Small intestine (tissue), 16 donors: ENCODE measurements at places on chromosomes 12 and 14.

DNA sequence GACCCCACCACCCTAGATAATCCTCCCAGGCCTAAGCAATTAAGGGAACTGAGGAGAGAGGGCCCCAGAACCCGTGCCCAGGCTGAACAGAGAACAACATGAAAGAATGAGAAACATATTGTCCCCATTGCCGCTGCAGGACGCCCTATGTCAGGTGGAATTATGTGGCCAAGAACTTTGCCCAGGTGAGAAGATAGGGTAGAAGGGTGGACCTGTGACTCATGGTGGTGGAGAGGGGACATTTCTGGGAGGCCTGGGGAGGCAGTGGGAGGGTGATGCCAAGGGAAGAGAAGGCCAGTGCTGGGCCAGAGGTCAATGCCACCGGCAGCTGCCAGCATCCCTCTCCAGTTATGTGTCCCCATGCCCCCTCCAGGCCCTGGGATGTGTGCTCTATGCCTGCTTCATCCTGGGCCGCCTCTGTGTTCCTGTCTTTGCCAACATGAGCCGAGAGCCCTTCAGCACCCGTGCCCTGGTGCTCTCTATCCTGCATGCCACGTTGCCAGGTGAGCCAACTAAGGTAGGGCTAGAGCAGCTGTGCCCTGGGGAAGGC is 15.5 kb downstream of the SOAT2 start:
- peak; percentile 66 for DNase-seq

DNA sequence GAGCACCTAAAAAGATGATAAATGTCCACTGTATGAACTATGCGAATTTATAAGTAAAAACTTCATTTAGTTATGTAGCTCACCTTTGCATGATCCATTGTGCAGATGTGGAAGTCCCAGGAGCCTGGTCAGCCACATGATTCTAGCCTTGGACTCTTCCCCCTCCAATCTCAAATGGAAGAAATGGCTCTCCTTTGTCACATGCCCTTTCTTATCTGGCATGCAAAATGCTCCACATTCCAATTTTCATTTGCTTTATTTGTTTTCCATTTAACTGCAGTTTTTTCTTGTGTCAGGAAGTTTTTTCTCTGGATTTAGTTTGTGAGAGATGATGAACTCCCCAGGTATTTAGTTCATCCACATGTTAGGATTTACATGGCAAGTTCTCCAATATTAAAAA is 73.8 kb downstream of the DYRK2 start:
- DNase-seq, result peak; percentile 11

DNA sequence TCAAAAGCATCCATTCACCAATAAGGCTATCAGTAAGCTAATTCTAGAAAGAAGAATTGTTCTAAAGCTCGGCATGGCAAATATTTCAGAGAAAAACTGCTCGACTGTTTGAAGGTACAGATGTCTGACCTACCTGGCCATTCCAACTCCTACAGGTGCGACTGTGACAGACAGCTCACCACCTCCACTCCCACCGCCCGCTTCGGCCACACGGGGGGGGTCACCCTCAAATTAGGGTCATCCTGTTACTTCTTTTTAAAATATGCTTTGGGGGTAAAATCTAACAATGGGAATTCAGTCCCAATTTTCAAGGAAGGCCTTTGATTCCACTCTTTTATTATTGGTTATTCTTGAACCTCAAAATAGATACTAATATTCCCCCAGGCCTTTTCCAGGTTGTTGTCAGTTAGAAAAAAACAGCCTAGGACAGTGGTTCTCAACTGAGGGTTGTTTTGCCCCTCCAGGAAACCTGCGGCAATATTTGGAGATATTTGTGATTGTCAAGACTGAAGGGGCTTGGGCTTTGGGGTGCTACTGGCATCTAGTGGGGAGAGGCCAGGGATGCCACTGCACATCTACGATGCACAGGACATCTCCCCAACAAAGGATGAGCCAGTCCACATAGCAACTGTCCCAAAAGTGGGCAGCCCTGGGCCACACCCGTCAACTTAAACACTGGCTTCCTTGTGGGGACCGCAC is 81.2 kb downstream of the BCL11B start:
- DNase-seq, result no peak

DNA sequence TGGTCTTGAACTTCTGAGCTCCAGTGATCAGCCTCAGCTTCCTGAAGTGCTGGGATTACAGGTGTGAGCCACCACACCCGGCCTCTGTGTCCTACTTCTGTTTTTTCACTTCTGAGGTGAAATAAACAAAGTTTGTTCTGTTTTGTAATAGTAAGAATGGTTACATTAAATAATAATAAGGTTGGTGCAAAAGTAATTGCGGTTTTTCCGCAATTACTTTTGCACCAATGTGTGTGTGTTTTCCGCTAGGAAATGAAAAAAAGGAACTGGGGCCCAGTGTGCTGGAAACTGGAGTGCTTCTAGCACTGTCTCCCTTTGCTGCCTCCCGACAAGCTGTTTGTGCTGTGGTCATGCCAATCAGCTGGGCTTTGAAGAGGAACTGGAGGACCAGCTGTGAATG is 140.9 kb downstream of the NTS start:
- DNase-seq, result no peak

- no peak for DNase-seq
These were observed 140.9 kb downstream of the ESRRB start for GRCh38 chr14:76516884-76517283.

DNA sequence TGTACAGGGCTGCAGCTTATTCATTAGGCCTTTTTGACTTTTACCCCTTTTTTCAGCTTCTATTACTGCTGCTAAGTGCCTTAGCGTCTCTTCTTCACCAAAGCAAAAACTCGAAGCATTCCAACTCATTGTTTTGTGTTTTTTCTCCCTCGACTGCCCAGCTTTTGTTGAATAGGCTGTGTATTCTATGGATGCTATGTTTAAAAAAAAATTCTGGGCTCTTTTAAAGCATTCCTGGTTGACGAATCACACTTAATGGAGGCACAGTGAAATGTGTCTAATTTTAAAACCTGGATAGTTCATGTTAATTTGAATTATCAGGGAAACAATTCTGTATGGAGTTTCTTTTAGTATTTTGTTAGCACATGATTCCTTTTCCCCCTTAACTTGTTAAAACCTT is 29.7 kb downstream of the KTN1 start:
- no peak for DNase-seq

DNA sequence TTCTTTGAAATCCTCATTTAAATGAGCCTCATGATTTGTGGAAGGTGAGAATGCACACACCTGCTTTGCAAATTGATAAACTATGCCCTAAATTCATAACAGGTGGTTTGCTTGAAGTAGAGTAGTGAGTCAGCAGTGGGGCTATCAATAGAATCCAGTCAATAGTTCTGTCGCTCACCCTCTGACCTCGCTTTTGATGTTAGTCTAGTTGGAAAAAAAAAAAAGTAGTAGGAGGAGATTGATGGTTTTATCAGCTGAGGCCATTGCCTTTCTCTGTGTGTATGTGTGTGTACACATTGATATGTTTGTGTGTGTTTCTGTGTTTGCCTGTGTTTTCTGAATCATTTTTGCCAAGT is 267.3 kb downstream of the SNAPC1 start:
- DNase-seq, result peak; percentile 9

DNA sequence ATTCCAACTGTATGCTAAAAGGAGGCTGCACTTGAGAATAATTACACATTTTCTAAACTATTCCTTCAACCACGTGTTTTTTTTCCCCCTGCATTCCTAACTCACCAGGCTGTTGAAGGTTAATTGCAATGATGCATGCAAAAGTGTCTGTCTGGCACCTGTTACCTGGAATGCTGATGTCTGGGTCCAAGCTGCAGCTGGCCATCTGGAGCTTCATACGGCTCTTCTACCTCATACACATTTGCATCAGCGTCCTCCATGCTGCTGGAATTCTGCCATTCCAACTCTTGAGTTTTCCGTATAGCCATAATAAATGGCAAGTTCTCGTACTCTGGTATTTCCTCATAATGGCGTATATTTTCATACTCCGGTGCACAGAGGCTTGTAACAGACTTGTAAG is 8.6 kb downstream of the FGD6 start:
- DNase-seq, result no peak

DNA sequence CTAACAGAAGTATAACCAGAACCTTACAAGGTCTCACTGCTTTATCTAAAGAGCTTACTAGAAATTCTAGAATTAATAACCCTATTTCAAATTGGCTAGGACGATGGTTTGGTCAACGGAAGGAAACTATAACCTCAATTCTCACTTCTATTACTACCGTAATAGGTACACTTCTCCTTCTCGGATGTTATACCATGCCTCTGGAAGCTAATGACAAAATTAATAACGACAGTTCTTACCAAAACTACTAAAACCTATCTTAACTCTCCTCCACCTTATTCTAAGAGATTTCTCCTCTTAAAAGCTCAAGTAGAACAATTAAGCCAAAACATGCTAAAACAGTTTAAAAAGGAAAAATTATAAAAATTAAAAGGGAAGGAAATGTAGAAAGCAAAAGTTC is 23.7 kb upstream of the UBC start:
- no peak for DNase-seq

- no peak for DNase-seq
These were observed 303.3 kb downstream of the MED13L start for GRCh38 chr12:115973968-115974724.

- DNase-seq, result no peak
These were observed 68.3 kb upstream of the TUNAR start for GRCh38 chr14:95808371-95808770.

DNA sequence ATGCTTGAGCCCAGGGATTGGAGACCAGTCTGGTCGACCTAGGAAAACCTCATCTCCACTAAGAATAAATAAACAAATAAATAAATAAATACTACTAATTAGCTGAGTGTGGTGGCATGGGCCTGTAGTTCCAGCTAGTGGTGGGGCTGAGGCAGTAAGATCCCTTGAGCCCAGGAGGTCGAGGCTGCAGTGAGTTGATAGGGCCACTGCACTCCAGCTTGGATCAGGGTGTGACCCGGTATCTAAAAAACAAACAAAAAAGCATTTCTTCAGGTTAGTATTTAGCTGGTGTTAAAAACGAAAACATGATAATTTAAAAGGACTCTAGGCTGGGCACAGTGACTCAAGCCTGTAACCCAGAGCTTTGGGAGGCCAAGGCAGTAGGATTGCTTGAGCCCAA is 1.2 kb upstream of the FGD4 start:
- no peak for DNase-seq

GRCh38 chr14:100031506-100032281 is 33.5 kb upstream of the EVL start:
- DNase-seq, result no peak

DNA sequence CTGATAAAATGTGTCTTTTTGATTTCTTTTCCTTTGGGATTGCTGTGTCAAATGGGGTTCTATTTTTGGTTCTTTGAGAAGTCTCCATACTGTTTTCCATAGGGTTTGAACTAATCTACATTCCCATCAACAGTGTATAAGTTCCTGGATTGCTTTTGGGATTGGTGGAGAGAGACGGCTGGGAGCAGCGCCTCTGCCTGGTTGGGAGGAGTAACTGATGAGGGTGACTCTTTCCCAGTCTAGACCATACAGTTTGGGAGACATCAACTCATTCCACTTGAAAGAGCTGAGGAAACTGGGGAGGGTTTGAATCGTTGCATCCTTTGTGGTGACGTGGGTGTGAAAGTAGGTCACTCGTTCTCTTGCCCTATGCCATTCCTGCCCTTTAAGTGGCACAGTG is 42.3 kb upstream of the KCNA1 start:
- DNase-seq, result no peak

DNA sequence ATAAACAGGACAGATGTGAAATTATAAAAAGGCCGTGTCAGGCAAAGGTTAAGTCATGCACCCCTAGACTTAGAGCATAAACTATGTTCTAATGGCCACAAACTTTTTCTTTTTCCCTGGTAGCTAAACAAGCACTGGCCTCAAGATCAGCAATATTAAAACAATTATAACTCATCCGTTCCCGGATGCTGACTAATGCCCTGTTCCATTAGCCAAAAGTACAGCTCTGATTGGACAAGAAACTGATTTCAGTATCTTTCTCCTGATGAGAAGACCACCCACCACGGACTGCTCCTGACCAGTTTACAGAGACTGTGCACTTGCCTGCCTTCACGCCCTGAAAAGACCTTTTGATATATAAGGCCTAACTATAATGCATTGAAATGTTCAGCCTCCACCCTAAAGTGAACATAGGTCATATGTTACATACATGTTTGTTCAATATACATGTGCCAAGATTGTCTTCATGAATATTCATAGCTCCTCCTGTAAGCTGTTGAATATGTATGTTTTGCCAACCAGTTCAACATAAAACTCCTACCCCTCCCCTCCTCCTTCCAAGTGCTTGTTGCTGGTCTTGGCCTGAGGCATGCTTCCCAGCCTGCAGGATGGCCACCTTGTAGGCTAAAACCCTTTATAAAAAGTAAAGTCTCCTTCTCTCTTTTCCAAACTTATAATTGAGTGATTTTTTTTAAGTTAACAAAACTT is 162.0 kb downstream of the IPO8 start:
- no peak for DNase-seq

- no peak for DNase-seq
These were observed 5.2 kb downstream of the WDR20 start for GRCh38 chr14:102144914-102145313.

DNA sequence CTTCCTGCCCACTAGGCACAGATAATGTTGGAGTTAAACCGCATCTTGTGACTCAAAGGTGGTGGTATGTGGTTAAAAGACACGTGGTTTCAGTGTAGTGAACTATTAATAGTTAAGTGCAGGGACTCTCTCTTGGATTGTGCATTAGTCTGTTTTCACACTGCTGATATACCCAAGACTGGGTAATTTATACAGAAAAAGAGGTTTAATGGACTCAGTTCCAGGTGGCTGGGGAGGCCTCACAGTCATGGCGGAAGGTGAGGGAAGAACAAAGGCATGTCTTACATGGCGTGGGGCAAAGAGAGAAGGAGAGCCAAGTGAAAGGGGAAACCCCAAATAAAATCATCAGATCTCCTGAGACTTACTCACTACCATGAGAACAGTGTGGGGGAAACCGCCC is 362.3 kb downstream of the GLT1D1 start:
- no peak for DNase-seq

- no peak for DNase-seq
These were observed 878.1 kb downstream of the DIO2 start for GRCh38 chr14:79333198-79333546.

GRCh38 chr14:33369972-33370371 is 431.3 kb downstream of the NPAS3 start:
- no peak for DNase-seq

DNA sequence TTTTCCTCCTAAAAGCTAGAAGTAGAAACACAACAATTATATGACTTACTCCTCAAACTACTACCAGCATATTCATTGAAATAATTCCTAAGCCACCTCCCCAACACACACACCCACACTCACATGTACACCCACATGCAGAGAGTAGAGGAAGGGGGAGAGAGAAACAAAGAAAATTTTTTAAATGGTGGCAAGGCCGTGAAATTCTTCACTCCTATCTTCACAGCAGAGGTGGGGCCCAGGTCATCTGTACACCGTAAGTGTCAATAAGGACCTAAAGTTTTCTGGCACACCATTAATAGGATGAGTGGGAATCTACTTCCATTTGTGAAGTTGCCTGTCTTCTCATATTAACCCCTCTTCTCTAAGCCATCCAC is 73.9 kb upstream of the EGLN3 start:
- DNase-seq, result no peak
